NCI-H446 (cell line): ENCODE measurements at places on chromosomes 5 and 9.
A peak's percentile ranks its signal among the peaks of the same experiment; 100 is the strongest.

DNA sequence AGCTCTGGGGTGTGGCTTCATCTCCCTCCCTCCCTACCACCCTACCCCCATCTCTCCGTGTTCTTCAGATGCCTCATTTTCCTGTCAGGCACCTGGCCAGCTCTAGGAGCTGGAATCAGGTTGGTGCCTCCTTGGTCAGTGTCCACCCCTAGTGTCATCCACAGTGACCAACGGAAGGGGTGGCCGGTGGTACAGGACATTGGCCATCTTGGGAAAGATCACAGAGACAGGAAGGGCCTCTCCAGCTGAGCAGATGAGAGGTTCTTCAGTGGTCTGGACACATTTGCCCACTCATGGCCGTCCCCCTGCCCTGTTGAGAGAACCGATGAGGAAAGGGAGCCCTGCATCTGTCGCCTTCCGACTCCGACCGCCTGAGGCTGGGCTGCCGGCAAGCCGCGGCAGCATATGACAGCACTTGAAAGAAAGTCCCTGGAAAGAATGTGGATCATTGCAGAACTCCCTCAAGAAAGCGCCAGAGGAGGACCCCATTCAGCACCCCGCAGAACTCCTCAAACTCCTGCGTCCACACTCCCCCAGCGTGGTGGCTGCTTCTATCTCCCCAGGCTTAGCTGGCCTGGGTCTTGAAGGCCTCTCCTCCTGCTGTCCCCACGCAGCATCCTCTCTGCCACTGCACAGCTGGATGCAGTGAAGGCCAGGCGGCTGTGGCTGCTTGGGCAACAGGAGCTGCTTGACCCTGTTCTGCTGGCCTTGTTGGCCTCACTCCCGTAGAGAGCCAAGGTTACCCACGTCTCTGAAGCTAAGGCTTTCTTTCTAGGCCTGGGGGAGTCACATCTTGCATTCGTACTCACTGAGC is 1.9 kb upstream of the CLPTM1L start:
- no peak for DNase-seq

DNA sequence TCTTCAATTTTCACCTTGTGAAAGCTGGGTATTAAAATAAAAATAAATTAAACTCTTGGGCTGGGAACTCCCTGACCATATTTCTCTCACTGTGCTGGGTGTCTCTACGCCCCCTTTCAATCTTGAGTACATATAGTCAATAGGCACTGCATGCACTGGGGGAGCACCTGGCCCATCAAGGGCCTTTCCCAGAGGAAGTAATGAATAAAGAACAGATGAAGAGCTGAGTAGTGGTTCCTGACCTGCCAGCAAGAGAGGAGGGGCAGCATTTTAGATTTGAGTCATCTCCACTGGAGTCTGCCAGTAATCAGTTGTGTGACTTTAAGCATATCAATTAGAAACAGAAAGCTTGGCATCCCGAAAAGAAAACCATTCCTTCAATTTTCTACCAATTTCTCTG is 6.2 kb downstream of the MAPKAP1 start:
- DNase-seq: no peak

- DNase-seq: no peak
These were observed 318.4 kb downstream of the MAN2A1 start for GRCh38 chr5:110008131-110008530.

GRCh38 chr9:8804613-8805012 is 1005.0 kb upstream of the DMAC1 start:
- DNase-seq: no peak

- no peak for DNase-seq
These were observed 648.3 kb downstream of the PDE4D start for GRCh38 chr5:59245198-59245597.

- DNase-seq: no peak
These were observed 2.3 kb upstream of the TNIP1 start for GRCh38 chr5:151083081-151083676.

DNA sequence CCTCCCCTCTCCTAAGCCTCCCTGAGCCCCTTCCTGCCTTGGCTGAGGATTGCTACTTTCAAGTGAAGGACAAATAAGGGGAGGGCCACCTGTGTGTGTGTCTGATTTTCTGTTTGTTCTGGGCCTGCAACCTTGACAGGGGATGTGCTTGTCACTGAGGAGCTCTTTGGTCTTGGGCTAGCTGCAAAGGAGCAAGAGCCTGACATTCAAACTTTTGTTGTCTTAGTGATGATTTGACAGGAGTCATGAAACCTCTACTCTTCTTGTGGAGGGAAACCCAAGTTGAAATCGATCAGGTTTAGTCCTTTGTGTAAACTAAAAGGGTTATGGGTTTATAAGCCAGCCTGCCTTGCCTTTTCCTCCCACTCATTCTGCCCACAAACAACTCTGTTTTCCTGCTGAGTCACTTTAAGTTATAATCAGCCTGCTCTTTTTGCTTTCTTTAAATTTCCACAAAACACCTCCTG is 16.9 kb downstream of the CLTA start:
- DNase-seq: no peak

DNA sequence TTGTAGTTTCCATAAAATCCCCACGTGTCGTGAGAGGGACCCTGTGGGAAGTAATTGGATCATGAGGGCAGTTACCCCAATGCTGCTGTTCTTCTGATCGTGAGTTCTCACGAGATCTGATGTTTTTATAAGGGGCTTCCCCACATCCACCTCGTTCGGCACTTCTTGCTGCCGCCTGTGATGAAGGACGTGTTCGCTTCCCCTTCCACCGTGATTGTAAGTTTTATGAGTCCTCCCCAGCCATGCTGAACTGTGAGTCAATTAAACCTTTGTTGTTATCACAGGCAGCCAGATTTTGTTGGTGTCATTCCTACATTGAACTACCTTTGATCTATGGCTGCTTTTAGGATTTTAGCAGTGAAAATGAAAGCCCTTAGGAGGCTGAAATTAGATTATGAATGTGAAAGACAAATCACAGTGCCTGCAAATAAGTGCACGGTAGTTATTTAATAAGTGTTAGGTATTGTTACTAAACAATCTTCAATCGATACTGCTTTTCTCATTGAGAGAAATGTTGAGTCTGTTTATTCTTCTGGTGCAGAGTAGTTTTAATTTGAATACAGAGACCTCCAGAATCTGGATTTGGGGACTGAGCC is 68.0 kb upstream of the C6 start:
- peak; percentile 38 for DNase-seq

DNA sequence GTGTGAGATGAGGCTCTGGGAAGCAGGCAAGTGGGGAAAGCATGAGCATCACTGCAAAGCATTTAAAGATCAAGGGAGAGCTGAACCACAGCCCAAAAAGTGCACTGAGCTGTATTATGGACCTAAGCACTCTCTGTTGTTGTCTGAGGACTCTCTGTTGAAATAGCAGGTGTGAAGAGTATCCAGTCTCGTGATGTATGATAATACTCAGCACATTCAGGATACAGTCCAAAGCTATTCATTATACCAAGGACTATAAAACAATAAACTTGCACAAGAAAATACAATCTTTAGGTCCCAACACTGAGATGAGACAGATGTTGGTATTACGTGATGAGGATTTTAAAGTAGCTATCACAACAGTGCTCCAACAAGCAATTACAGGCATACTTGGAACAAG is 97.5 kb upstream of the IGFBPL1 start:
- DNase-seq: no peak

GRCh38 chr9:110206389-110206788 is 1.6 kb downstream of the C9orf152 start:
- no peak for DNase-seq

DNA sequence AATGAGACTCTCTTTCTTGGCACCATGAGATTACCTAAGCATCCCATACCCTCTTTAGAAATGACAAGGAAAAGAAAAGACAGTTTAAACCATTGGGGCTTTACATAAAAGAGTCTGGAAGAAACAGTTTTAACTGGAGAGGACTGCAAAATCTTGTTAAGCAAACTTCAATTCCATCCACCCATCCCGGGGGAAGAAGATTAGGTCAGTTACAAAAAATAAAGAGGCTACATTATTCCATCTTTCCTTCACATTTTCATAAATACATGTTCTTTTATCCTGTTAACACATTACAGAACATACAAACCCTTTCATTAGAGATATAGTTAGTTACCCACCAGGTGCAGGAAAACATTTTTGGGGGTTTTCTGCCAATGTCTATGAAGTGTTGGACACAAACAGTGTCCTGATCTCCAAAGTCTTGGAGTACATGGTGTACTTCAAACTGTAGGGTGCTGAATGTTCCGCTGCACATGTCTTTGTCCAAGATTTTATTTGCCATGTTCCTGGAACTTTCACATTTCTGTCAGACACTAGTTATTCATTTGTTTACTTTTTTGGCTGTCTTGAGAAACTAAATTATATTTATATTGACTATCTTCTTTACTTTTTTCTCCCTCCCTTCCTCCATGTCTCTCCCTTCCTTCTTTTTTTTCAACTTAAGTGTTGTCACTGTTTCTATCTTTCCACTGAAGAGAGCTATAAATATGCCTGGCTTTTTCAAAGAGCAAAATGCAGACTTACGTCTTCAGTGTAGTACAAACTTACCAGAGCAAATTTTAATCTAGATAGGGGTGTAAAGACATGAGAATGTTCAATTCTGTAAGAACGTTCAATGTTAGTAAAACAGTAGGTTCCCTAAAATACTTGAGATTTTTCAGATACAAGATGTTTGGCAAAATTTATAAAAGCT is 410.9 kb upstream of the PRR16 start:
- DNase-seq: no peak

- no peak for DNase-seq
These were observed 100.0 kb downstream of the MCTP1 start for GRCh38 chr5:95184924-95185323.

GRCh38 chr5:146890731-146891440 is 12.3 kb upstream of the PPP2R2B start:
- no peak for DNase-seq

DNA sequence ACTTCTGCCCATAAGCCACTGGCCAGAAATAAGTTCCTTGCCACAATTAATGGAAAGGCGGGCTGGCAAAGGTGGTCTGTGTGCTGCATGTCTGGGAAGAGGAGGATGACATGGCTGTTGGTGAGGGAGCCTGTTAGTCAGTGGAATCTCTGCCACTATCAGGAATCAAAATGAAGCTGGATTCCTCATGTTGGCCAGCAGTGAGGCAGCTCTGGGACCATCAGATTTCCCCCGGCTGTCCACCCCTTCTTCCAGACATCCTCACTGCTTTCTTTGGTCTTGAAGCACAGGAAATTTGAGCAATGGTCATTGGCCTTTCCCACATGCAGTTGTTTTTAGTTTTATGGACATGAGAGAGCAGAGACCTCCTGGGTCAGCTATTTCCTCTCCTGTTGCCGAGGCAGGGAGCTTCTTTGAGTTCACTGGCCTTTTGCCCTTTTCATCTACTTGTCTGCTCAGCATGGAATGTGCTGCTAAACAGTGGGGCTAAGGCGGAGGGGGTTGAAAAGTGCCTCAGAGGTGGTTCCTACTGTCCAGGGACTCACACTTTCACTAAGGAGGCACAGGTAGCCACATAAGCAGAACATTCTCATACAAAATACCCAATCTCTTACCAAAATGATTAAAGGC is 34.8 kb upstream of the NEURL1B start:
- no peak for DNase-seq

- DNase-seq: no peak
These were observed 283.6 kb downstream of the NR3C1 start for GRCh38 chr5:143119881-143120341.

DNA sequence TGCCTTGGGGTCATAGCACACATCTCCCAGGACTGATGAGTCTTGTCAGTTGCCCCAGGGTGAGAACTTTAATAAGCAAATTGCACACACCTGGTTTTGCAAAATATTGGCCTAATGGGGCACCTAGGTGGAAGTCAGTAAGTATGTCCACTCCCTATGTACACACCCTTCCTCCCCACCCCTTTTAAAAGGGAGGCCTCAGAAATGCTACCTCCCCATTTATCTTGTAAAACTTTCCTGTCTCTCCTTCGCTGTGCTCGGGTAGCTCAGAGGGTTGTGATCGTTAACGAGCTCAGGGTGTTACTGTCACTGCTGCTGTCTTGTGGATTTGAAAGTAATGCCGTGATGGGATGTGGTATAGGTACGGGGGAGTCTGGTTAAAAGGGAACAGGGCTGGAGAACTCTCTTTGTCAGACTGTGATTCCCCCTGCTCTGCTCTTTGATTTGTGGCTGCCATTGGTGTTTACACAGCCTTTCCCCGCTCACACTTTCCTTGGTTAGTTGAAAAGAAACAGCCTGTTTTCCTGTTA is 26.2 kb downstream of the ZNF462 start:
- no peak for DNase-seq

GRCh38 chr9:37198039-37198729 is 77.8 kb downstream of the ZCCHC7 start:
- DNase-seq: no peak

GRCh38 chr5:31329715-31330114 is 136.2 kb downstream of the CDH6 start:
- DNase-seq: no peak
